ENCODE measurements at places on chromosomes 3 and 15.

DNA sequence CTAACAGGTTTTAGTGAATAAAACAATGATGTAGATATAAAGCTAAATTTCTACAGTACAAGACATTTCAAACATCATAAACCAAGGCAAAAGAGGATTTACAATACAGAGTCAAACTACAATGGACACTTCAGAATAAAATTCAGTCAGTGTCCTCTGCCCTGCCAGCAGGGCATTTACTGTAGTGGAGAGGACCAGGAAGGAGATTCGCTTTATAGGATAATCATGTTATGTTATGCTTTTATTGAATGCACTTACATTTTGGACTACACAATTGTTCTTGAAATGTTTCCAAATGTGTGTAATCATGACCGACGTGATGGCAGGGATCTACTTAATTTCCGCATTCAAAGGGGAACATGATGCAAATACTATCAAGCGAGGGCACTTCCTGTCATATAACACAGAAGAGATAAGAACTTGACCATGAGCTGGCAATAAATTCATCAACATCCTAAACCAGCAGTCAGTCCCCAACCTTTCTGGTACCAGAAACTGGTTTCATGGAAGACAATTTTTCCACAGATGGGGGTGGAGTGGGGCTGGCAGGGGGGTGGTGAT, 925.6 kb downstream of the FHIT start:
- no peak for DNase-seq

- no peak for DNase-seq
Observed at GRCh38 chr3:16069149-16069922, 105.1 kb upstream of the GALNT15 start.

- no peak for DNase-seq
Observed at GRCh38 chr15:92377083-92377789, 16.4 kb upstream of the ST8SIA2 start.

DNA sequence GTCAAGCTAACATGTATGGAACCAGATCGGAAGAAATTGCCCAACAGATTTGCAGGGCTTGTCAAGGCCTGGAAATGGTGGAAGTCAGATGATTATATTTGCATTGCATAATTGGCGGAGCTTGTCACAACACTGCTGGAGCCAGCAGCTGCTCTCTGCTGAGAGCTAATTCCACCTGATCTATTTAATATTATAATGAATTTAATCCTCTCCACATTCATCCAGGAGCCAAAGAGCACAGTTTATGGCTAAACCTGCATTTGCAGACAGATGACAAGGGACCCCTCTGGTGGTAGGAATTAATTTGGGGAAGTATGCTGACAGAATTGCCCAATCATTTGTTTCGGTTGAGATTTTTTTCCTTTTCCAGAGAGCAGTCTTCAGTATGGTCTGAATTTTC, 730.2 kb downstream of the TUSC7 start:
- no peak for DNase-seq

DNA sequence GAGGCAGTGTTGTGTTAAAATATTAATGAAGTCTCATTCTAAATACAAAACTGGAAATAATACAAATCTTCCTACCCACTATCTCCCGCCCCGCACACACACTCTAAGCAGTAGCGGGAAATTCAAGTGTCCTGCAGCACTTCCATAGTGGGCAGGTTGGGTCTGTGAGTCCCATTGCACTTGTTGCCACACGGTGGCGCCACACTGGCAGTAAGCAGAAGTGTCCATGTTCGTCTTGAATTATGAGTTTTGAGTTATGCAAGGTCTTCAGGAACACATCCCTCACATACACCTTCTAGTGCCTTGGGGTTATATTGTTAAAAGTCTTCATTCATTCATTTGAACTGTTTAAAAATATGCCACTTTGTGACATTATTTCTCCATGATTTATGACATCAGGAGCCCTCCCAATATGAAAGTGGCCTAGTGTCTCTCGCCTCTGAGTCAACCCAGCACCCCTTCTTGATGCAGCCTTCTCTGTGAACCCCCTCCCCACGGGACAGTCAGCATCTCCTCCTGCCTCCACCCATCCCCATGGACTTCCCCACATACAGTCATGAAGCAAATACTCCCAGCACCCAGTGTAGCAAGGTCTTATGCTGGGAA, 17.6 kb upstream of the CCDC174 start:
- peak; percentile 48 for DNase-seq
